NB4 (cell line): ENCODE measurements at places on chromosomes 7 and 10.

- DNase-seq, result peak; percentile 25
Observed at GRCh38 chr7:128022631-128023532, 8.4 kb downstream of the LRRC4 start.

- DNase-seq, result no peak
Observed at GRCh38 chr10:1163204-1163660, 107.0 kb downstream of the WDR37 start.

DNA sequence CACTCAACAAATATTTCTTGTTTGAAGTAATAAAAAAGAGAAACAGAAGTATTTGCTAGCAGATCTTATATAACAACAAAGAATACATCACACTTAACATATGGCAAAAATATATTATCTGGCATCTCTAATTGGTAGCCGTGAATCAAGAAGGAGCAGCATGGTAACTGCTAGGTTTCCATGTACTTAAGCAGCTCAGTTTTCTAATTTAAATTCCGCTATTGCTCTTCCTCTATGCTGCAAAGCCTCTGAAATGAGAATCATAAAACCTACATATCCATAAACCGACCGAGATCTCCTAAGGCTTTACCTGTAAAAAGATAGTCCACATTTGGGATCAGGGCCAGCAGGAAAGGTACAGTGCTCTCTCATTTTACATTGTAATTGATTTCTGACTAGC, 76.6 kb upstream of the PTPRZ1 start:
- no peak for DNase-seq

DNA sequence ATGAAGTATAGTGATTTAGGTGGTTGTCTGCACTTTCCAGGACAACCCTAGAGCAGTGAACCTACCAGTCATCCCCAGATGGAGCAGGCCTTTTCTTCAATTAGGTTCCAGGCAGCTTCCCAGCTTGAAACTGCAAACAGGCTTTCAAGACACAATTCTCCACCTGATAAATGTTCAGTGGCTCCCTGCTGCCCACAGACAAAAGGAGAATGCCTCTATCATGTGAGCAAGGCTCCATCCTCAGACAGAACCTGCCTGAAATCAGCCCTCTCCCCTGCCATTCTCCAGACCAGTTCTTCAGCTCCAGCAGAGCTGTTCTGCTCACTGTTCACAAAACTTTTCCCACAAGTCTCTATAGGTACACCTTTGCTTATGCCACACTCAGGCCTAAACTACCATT, 22.1 kb downstream of the RELN start:
- no peak for DNase-seq

DNA sequence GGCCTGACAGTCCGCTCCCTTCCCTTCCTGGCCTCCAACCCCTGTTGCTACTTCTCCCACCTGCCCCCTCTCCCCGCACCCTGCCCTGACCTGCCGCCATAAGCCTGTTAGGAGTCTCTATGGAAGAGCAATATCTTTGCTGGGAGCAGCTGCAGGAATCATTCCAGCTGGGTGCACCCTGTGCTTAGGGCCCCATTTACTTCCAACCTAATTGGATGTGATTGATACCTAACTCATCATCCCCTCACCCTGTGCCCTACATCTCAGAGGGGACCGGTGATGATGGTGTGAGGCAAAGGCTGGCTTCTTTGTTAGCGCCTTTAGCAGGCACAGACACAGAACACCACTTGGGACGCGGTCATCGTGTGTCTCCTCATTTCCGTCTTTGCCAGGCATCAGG, 80.0 kb upstream of the FAM180A start:
- no peak for DNase-seq

- no peak for DNase-seq
Observed at GRCh38 chr10:108049668-108050067, 885.2 kb upstream of the SORCS1 start.

DNA sequence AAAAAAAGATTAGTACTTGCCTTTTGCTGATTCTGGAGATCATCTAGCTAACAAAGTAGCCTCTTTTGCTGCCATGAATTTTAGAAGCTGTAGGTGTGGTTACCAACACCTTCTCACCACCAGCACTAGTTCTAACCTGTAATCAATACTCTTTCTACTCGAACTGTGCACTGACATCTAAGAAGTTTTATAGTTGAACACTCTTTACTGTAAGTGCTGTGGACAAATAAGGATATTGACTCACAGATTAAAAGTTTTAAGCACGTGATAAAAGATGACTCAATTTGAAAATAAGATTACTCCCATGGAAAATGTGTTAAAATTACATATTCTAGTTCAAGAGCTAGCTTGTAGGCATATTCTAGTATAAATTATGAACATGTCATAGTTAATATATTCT, 89.9 kb downstream of the REEP3 start:
- no peak for DNase-seq
